Occipital lobe (tissue), 3 donors: ENCODE measurements at places on chromosomes 6 and 20. TPM values are rescaled to one million over a fixed set of nuclear protein-coding genes. Genes with fewer than 3 reads are reported as not detected.

The PTCRA gene
- not detected for total RNA-seq

DNA sequence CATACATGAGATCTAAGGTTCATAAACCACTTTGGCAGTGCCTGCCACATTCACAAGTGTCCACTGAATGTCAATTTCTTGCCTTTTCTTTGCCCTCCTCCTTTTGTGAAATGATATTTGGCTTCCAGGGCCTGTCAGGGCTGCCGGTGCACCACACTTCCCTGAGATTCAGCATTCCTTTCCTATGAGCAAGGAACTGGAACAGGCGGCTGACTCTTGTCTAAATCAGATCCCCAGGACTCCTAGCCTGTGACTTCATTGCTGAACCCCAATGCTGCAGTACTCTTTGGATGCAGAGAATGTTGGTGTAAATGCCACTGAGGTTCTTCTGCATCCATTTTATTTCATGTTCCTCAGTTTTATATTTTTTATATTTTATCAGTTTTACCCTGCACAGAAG, 172.2 kb downstream of the ARID1B start:
- DNase-seq, result no peak

DNA sequence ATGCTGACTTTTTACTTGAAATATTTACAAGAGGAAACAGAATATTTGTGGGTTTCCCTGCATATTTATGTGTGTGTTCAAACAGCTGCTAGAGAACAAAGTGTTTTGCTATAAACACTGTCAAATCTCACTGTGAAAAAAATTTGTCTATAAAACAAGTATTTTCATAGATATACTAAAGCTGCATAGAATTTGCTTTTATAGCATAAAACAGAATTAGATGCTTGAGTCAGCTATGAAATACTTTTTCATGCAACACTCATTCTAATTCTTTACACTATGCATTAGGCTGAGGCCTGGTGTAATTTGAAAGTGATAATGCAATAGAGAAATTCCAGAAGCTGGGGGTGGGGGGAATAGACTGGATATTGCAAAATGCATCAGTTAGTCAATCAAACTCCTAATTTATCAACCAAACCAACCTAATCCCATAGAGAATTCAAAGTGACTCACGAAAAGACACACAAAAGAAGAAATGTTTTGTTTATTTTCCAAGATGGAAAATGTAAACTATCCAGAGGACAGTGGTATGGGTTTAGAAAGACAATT, 148.2 kb downstream of the LAMA2 start:
- no peak for DNase-seq

The CD93 gene
- 13.6 TPM for total RNA-seq

- DNase-seq, result no peak
Observed at GRCh38 chr6:24214984-24215383, 89.0 kb downstream of the NRSN1 start.

The RNF114 gene
- total RNA-seq, result 38.7 TPM

DNA sequence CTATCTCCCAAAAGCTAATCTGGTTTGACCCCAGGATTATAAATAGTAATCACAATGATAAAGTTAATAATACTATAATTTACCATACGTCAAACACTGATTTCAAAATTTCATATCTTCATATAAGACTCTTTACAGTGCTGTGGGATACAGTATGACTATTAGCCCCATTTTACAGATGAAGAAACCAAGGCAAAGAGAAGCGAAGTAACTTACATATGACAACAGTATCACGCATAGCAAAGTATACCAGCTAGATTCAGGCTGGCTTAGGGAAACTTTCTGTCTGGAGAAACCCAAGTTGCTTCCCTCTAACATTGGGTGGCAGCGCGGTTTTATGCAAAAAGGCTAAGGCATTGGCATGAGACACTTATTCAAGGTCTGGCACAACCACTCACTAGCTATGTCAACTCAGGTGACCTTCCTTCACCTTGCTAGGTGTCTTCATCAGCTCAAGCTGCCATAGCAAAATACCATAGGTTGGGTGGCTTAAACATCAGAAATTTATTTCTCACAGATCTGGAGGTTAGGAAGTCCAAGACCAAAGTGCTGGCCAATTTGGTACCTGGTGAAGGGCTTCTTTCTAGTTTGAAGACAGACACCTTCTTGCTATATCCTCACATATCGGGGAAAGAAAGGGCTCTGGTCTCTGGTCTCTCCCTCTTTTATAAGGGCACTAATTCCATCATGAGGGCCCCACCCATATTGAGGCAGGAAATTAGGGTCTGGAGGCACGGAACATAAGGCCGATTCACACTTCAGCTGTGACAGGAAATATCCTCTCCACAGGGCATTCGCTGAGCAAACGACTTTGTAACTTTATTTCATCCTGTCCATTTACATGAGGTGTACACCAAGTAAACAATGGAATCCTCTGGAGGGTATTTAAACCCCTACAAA, 22.4 kb upstream of the UTRN start:
- DNase-seq, result no peak

DNA sequence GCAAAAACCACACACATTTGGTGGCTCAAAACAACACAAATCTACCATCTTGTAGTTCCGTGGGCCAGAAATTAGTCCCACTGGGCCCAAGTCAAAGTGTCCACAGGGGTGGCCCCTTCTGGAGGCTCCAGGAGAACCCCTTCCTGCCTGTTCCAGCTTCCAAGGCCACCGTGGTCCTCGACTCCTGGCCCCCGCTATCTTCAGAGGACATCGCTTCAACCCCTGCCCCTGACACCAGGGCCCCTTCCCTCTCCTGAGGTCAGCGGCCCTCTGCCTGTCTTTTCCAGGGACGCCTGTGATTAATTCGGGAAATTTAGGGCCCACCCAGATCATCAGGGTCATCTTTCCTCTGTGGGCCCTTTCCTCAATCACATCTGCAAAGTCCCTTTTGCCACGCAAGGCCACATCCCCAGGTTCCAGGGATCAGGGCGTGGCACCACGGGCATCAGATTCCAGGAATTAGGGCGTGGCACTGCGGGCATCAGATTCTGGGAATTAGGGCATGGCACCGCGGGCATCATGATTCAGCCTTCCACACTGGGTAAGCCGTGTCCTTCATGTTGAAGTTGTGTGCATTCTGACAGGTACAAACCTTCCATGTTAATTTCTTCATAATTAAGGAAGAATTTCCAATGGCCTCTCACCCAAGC, 59.9 kb upstream of the SMOC2 start:
- DNase-seq, result no peak

- DNase-seq, result no peak
Observed at GRCh38 chr20:51500936-51501335, 41.6 kb downstream of the NFATC2 start.

The TCF19 gene
- total RNA-seq, result 3.4 TPM

DNA sequence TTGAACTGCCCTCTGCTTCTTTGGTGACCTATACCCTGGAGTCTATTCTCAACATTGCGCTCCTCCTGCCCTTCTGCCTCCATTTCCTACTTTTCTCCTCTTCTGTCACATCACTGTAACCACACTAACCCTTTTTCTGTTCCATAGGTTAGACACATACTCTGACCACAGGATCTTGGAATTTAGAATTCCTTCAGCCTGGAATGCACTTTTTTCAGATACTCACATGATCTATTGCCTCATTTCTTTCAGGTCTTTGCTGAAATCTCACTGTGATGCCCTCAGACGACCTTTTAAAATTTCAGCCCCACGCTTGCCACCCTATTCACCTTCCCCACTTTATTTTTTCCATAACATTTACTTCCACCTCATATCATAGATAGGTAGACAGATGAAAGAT, 5.1 kb downstream of the VNN1 start:
- no peak for DNase-seq

The ZNF391 gene
- 3.7 TPM for total RNA-seq

The IL20RA gene
- 0.16 TPM for total RNA-seq

The RPP40 gene
- 14.0 TPM for total RNA-seq

The CRISP3 gene
- total RNA-seq, result 0.16 TPM

The MMP24 gene
- total RNA-seq, result 76.1 TPM

DNA sequence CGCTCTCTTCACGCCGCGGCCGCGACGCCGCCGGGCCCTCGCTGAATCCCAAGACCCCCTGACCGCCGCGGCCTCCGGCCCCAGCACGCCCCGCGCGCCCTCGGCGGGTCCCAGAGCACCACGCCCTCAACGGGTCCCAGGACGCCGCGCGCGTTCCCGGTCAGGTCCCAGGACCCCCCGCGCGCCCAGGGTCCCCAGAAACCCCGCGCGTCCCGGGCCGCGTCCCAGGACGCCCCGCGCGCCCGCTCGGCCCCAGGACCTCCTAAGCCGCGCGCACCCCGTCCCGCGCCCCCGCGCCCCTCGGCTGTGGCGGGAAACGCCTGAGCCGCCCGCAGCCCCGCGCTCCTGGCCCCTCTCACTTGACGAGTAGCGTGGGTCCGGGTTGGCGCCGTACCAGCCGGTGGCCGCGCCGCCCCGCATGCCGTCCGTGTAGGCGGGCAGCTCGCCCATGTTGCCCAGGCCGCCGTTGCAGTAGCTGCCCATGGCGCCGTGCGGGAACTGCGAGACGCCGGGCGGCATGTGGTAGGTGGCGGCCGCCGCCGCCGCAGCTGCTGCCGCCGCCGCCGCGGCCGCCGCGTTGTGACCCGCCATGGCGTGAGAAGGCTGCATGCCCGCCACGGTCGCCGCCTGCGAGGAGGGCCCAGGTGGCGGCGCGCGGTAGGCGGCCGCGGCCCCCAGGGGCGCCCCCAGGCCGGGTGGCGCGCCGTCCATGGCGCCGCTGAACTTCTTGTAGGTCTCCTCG, 556 bp downstream of the NKX2-4 start:
- DNase-seq, result no peak

- DNase-seq, result no peak
Observed at GRCh38 chr20:4869290-4870193, 131.8 kb downstream of the SLC23A2 start.

GRCh38 chr20:18048176-18048575, 9.5 kb downstream of the OVOL2 start:
- DNase-seq, result no peak
